ENCODE measurements at places on chromosomes 16 and 17. TPM values are rescaled to one million over a fixed set of nuclear protein-coding genes. Genes with fewer than 3 reads are reported as not detected.
A peak's percentile ranks its signal among the peaks of the same experiment; 100 is the strongest.

- no peaks in the 10 kb centered on the region for H3K36me3 ChIP-seq
- peaks cover 20% of the 10 kb centered on the region for H3K27me3 ChIP-seq
- H3K4me1 ChIP-seq, result peaks cover 12% of the 10 kb centered on the region
- peak overlapping the region; percentile 81 for H3K27ac ChIP-seq
- peak overlapping the region; percentile 87 for H3K4me3 ChIP-seq
These were observed 8.0 kb downstream of the ALOX12B start for GRCh38 chr17:8079291-8080207.

GRCh38 chr17:77476006-77476405, 335.2 kb downstream of the SEC14L1 start:
- H3K27me3 ChIP-seq, result no peaks in the 10 kb centered on the region
- H3K4me1 ChIP-seq, result peaks cover 78% of the 10 kb centered on the region
- peaks cover 31% of the 10 kb centered on the region for H3K36me3 ChIP-seq
- no peak for DNase-seq
- no peak overlapping the region for H3K4me3 ChIP-seq

DNA sequence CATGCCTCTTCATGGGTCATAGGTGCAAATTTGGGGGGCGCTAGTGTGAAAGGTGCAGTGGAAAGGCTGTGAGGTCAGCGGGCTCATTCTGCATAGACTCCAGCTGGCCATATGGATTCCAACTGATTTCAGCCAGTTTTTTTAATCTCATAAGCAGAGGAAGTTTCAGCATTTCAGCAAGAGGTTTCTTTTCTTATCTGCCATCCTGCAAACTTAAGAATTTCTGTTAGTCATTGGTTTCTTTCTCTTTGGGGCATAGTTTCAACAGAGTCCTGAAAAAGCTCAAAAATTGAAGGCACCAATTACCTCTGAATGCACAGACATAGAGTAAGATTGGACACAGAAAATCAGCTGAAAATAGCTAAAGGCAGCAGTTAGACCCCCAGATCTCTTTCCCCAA, 16.2 kb upstream of the ALOX15 start:
- no peak for DNase-seq
- H3K27ac ChIP-seq, result no peak overlapping the region

DNA sequence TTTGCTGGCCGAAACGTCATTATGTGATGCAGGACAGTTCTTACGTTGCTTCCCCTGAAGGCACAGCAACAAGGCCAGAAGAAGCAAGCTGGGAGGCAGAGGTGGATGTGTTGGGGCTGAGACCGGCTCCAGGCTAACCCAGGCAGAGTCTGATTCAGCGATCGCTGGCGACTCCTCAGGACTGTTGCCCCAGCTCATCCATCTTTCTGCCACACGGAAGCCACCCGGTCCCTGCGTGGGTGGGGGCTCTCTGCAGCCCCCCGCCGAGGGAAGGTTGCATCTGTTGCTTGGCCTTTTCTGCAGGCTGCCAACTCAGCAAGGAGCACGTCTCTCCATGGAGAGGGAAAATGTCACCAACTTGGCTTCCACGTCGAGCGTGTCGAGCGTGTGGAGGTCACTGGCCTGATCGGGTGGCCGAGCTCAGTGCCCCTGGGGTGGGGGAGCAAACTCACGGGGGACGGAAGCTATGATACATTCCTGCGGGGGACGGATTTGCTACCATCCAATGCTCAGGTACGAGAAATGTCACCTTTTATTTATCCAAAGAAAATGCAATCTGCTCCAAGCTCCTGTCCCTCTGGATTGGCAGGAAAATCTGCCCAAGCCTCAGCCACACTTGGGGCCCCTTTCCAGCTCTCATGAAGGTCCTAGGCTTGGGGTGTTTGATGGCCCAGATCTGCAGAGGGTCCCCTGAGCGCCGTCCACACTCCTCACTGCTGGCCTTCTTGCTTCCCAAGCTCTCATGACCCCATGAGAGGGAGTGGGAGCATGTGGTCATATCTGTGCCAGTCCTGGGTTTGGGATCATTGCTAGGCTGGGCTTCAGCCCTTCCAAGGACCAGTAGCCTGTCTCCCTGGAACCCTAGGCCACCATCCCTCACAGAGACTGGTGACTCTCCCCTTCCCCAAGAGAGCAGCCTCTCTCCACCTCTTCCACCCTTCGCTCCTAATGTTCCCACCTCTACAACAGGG, 69.4 kb downstream of the RPH3AL start:
- DNase-seq, result no peak
- H3K4me1 ChIP-seq, result no peaks in the 10 kb centered on the region
- no peak overlapping the region for H3K4me3 ChIP-seq
- H3K27me3 ChIP-seq, result no peaks in the 10 kb centered on the region

DNA sequence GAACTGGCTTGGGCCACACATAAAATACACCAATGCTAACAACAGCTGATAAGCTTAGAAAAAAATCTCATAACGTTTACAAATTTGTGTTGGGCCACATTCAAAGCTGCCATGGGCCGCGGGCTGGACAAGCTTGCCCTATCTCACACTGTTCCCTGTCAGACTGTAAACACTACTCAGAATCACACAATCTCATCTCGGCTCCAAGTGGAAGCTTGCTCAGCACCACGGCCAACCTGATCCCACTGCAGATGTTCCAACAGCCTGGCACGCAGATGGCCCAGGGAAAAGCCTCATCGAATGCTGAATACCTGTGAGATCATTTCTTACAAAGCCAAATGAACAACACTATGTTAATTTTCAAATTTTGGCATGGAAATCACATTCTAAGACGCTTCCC, 125.8 kb downstream of the ANKRD11 start:
- no peaks in the 10 kb centered on the region for H3K27me3 ChIP-seq
- peak overlapping the region; percentile 91 for H3K27ac ChIP-seq
- peak overlapping the region; percentile 25 for H3K4me3 ChIP-seq

DNA sequence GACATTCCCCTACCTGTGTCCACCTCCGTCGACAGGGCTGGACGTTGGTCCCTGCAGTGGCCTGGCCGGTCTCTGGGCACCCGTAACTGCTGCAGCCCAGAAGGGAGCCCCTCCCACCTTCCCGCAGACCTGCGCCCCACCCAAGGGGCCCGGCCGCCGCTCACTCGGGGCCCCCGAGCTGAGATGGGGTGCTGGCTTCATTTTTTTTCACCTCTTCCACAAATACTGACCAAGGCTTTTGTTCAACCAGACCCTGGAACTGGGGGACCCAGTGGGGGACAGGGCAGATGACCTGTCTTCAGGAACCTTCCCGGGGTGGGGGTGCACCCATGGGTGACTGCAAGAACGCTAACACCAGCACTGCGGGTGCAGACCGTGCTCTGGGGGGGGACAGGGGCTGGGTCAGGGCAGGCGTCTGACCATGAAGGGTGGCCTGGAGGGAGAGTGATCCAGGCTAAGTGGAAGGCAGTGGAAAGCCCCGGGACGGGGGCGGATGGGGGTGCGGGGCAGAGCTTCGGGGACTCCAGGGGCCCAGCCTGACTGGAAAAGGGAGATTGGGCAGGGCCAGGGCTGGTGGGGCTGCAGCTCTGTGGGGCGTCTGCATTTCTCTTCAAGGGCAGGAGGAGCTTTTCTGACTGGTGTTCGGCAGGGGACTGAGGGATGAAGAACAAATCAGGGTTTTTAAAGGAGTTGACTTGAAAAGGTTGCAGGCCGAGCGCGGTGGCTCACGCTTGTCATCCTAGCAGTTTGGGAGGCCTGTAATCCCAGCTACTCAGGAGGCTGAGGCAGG, 42.3 kb downstream of the SLC7A5 start:
- no peaks in the 10 kb centered on the region for H3K27me3 ChIP-seq
- H3K27ac ChIP-seq, result peak overlapping the region; percentile 52
- no peak for DNase-seq
- H3K4me1 ChIP-seq, result no peaks in the 10 kb centered on the region

- H3K27ac ChIP-seq, result no peak overlapping the region
- H3K36me3 ChIP-seq, result no peaks in the 10 kb centered on the region
- H3K27me3 ChIP-seq, result no peaks in the 10 kb centered on the region
- H3K4me1 ChIP-seq, result no peaks in the 10 kb centered on the region
- no peak for DNase-seq
These were observed 31.0 kb upstream of the RCVRN start for GRCh38 chr17:9936095-9936494.

The CCL14 gene
- not detected for total RNA-seq

The PTGES3L gene
- total RNA-seq, result 0.30 TPM

DNA sequence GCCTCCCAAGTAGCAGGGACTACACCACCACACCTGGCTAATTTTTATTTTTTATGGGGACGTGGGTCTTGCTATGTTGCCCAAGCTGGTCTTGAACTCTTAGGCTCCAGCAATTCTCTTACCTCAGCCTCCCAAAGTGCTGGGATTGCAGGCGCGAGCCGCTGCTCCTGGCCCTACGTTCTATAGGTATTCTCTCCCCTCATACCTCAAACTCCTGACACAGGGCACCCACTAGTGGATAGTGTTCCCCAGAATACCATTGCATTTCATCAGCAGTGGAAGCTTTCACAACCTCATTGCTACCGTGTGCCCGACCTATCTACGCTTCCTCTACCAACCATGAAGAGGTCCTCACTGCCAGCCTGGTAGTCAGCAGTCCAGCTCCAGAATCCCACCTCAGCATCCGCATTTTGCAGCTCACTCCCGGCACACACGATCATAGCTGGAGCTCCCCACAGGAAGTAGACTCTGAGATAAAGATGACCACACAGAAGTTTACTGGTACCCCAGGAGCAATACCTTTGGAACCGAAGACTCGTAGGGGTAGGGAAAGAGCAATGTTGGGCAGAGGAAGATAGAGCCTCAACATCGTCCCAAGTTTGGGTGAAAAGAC, 9.3 kb downstream of the CTRB2 start:
- no peak overlapping the region for H3K4me3 ChIP-seq
- H3K36me3 ChIP-seq, result no peaks in the 10 kb centered on the region
- H3K27ac ChIP-seq, result no peak overlapping the region
- DNase-seq, result no peak

- no peaks in the 10 kb centered on the region for H3K36me3 ChIP-seq
- H3K27me3 ChIP-seq, result peaks cover 69% of the 10 kb centered on the region
- H3K27ac ChIP-seq, result no peak overlapping the region
- DNase-seq, result no peak
These were observed 2.5 kb upstream of the CCL2 start for GRCh38 chr17:34252444-34253138.

The C17orf78 gene
- total RNA-seq, result not detected

The CCL8 gene
- not detected for total RNA-seq

GRCh38 chr17:56934280-56934679, 20.4 kb upstream of the TRIM25 start:
- H3K36me3 ChIP-seq, result peaks cover 72% of the 10 kb centered on the region
- no peaks in the 10 kb centered on the region for H3K27me3 ChIP-seq
- peaks cover 35% of the 10 kb centered on the region for H3K4me1 ChIP-seq
- no peak overlapping the region for H3K4me3 ChIP-seq
- DNase-seq, result peak; percentile 79

DNA sequence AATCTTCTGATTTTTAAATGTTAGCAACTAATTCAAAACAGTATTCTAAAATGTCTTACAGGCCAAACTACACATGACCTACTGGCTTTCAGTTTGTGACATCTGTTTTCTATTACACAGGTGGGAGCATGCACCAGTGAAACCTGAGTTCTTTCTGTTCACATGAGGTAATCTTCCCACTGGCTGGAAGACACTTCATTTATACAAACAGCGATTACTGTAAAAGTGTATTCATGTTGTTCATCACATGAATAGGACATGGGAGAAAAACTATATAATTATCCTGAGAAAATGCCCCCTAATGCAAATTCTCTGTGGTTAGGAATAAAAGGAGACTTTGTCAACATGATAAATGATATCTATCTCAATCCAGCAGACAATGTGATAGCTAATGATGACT, 11.1 kb upstream of the PIK3R5 start:
- H3K4me1 ChIP-seq, result peaks cover 4% of the 10 kb centered on the region
- H3K27me3 ChIP-seq, result peaks cover 7% of the 10 kb centered on the region
- peaks cover 2% of the 10 kb centered on the region for H3K36me3 ChIP-seq
- H3K27ac ChIP-seq, result no peak overlapping the region

- DNase-seq, result no peak
- H3K4me3 ChIP-seq, result no peak overlapping the region
- peaks cover 42% of the 10 kb centered on the region for H3K4me1 ChIP-seq
- no peaks in the 10 kb centered on the region for H3K27me3 ChIP-seq
- peaks cover 37% of the 10 kb centered on the region for H3K36me3 ChIP-seq
- H3K27ac ChIP-seq, result peak overlapping the region; percentile 77
These were observed 16.2 kb downstream of the DNASE1 start for GRCh38 chr16:3670711-3671110.

- no peaks in the 10 kb centered on the region for H3K4me1 ChIP-seq
- no peaks in the 10 kb centered on the region for H3K36me3 ChIP-seq
- H3K27me3 ChIP-seq, result peaks cover 10% of the 10 kb centered on the region
- DNase-seq, result peak; percentile 44
- no peak overlapping the region for H3K27ac ChIP-seq
- H3K4me3 ChIP-seq, result no peak overlapping the region
These were observed 53.4 kb downstream of the CACNG3 start for GRCh38 chr16:24309258-24310142.

The SLC6A4 gene
- 0.12 TPM for total RNA-seq

DNA sequence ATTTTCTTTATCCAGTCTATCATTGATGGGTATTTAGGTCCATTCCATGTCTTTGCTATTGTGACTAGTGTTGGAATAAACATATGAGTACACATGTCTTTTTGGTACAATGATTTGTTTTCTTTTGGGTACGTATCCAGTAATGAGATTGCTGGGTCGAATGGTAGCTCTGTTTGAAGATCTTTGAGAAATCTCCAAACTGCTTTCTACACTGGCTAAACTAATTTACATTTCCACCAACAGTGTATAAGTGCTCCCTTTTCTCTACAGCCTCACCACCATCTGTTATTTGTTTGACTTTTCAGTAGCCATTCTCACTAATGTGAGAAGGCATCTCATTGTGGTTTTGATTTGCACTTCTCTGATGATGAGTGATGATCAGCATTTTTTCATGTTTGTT, 103.7 kb downstream of the GOSR1 start:
- H3K4me1 ChIP-seq, result no peaks in the 10 kb centered on the region
- H3K27ac ChIP-seq, result no peak overlapping the region
- H3K36me3 ChIP-seq, result no peaks in the 10 kb centered on the region
- H3K4me3 ChIP-seq, result no peak overlapping the region
- DNase-seq, result no peak

DNA sequence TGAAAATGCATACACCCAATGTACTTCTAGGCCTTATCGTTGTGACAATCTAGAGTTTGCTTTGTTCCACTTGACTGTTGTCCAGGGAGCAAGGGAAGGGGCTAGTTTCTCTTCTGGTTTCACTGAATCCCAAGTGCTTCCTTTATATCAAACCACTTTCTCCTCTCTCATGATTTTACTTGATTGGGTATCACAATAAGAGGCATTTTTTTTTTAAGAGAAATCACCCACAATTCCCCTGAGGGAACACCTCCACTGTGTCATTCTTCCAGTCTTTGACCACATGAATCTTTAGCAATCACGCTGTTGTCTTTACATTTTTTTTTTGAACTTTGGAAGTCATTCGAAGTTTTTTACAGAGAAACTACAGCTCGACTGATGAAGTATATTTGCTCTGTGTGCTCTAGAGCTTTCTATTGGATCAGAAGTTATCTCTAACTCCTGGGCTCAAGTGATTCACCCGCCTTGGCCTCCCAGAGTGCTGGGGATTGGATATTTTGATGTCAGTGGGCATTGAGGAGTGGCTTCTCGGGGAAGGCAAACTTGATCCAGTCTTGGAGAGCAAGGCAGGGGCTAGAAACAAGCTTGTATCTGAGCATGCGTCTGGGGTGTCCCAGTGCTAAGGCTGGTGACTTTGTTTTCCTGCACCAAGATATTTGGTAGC, 3.0 kb downstream of the CDH1 start:
- H3K27me3 ChIP-seq, result peaks cover 43% of the 10 kb centered on the region
- peaks cover 2% of the 10 kb centered on the region for H3K4me1 ChIP-seq
- no peak overlapping the region for H3K27ac ChIP-seq
- H3K4me3 ChIP-seq, result no peak overlapping the region

The AKTIP gene
- 39.7 TPM for total RNA-seq

The DNAAF8 gene
- 0.30 TPM for total RNA-seq
